Stimulated activated CD8-positive, alpha-beta memory T cell treated with anti-CD3 and anti-CD28 coated beads, Interleukin-4, amount 100 ng/mL, for 24 hours (primary cell): ENCODE measurements at places on chromosomes 4 and X.

DNA sequence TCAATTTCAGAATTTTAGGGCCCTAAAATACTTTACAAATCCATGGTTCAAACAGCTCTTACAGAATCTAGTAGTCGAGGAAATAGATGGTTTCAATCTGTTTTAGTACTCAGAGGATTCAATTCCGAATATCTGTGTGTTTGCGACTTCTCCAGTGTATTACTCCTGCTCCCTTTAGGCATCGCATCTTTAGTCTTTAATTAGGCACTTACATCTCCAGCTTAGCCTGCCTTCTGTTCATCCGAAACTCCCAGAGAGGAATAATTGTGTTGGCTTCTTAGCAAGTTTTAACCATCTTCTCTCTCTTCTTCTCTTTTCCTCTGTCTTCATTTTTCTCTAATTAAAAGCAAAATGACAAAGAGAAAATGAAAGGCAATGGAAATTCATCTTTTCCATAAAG lies 1901.3 kb upstream of the TENM3 start:
- no peak for DNase-seq

DNA sequence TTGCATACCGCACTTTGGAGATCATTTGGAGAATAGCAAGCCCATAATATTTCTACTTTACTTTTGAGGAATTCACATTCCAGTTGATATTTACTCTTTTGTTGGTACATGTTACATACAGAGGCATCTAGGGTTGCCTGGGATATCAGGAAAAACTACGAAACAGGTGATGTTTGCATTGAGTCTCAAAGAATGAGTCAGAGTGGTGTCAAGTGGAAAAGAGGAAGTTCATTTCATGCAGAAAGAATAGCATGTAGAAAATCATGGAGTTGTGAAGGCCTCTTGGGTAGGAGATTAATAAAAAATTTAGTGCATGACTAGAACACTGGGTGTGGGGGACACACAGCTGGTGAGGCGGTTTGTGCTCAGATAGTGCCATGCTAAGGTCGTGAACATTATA lies 33.5 kb upstream of the ELOVL6 start:
- DNase-seq = no peak

GRCh38 chr4:102578819-102579218 lies 77.7 kb downstream of the NFKB1 start:
- no peak for DNase-seq

GRCh38 chrX:138026211-138026610 lies 460.3 kb downstream of the ZIC3 start:
- DNase-seq = no peak
